NAMALWA (cell line): ENCODE measurements at places on chromosomes 5 and 9.

- DNase-seq: peak; percentile 66
Measured at GRCh38 chr5:88734983-88735382, 148.0 kb downstream of the MEF2C start.

DNA sequence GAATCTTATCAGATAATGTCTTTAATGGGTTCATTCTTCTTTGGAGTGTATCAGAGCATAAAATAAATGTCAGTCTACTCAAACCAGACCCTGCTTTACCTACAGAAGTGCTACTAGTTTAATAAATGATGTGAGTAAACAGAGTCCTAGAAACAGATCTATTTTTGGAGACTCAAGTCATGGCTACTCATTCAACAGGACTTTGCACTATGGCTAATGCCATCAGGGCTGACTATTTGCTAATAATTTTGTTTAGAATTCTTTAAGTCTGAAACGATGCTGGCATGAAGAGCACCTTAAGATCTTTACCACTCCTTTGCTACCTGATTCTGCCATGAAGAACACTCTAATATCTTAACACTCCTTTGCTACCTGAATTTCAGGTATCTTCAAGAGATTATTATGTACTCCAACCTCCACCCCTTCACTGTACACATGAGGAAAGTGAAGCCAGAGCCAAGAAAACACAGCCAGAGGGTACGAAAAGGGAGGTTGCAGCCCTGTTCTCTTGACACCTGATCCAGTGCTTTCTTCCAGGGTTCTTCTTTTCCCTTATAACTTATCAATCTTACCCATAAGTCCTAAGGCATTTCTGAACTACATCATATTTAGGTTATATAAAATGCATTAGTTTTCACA is 62.4 kb downstream of the ZNF608 start:
- no peak for DNase-seq

GRCh38 chr5:75848077-75848476 is 130.8 kb upstream of the POC5 start:
- no peak for DNase-seq

GRCh38 chr5:139146809-139147482 is 51.2 kb downstream of the SIL1 start:
- no peak for DNase-seq

DNA sequence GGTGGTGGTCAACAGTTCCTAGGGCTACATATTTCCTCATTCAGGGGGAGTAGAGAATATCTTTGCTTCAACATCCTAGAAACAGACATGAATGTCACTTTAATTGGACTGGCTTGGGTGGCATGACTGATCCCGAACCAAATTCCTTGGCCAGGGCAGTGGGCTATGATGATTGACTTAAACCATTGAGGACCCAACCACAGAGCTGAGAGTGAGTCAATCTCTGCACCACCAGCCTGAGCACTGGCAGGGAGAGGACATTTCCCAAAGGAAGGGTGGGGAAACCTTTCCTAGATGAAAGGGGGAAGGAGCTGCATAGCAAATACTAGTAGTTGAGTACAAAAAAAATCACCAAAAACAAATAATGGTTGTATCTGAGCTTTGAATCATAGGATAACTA is 52.8 kb upstream of the ENTREP1 start:
- DNase-seq: no peak
